ENCODE measurements at places on chromosomes 6 and 20.

DNA sequence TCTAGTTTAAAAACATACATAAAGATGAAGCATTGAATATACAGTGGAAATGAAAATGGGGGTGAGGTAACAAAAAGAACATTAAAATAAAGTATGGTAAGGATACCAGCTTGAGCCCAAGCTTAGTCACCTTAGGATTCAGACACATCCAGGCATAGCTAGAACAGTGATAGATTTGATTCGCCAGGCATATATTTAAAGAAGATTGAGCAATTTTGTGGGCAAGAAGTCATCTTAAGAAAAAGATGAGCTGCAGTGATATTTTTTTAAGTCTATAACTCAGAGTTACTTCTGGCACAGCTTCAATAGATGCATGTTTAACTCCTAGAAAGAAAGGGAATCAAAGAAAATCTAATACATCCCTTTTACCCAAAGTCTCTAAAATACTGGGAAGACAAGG is 97.9 kb downstream of the BMP5 start:
- no peak for DNase-seq

DNA sequence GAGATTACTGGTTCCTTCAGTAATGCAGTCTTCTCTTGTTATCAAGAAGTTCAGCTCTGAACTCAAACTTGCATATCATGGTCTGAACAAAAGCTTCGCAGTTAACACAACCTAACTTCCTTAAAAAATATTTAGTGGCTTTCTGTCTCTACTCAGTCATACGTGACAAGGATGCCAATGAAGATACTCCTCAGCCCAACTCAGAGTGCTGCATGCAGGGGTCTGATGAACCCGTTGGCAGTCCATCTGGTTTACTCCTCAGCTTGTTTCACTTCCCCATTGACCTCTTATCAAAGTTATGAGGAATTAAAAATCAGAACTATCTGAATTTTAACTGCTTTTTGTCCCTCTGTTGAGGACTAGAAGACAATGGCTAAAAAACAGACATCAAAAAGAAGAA is 56.6 kb upstream of the RIN2 start:
- DNase-seq, result no peak

GRCh38 chr6:33592280-33592594 is 12.2 kb upstream of the BAK1 start:
- no peak for DNase-seq

DNA sequence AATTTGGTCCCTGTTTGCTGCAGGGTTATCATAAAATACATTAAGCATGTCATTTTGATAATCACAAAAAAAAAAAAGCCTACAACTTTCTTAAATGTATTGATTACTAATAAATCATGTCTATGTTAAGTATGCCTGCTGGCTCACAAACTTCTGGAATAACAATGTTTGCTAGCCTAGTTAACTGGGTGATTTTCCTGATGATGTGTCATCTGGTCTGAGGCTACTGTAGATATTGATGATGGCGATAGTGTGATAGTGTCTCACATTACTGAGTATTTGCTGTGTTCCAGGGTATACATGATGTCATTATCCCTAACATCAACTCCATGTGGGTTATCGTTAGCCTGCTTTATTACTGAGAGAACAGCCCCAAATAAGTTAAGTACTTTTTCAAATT is 86.2 kb upstream of the VSTM2L start:
- no peak for DNase-seq

DNA sequence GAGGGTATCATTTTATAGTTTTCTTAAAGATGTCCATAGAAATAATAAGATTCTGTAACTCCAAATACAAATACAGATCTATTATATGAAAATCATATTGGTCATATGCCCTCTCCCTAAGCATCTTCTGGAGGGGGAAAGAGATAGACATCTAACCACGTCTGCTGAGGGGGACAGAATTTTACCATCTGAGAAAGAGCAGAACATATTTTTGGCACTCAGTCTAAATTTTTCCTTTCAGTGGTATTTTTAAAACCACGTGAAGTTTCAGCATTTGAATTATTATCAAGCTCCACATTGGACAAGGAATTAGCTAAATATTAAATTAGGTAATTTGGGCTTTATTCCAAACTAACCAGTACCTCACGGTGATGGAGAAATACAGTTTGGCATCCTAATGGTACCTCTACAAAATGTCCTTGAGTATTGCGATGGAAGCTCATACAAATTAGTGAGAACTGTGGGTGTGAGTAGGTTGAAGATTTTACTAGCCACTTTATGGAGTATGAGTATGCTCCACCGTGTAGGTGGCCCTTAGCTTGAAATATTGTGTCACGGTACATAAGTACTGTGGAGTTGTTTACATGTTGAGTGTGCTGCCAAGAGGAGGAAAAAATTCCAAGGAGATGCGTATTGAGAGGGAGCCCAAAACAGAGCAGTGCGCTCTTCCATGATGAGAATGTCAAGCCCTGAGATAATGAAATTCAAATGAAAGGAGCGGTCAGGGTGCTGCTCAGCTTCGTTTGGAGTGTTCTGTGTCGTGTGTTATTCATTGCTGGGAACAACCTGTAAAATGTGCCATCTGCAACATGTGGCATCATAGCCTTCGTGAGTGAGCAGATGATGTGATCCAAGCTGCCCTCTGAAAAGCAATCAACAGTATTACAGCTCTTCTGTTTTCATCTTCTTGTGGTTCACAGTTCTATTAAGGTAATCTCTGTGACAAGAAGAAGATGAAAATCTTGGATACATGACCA is 48.4 kb upstream of the PHACTR2 start:
- DNase-seq, result no peak

GRCh38 chr20:1894951-1895673 is at the start of gene SIRPA:
Gene SIRPA, plus strand, starts transcription at chr20:1895407. Its CDS starts 41 bp downstream, at chr20:1895448.
- DNase-seq, result peak; percentile 40

DNA sequence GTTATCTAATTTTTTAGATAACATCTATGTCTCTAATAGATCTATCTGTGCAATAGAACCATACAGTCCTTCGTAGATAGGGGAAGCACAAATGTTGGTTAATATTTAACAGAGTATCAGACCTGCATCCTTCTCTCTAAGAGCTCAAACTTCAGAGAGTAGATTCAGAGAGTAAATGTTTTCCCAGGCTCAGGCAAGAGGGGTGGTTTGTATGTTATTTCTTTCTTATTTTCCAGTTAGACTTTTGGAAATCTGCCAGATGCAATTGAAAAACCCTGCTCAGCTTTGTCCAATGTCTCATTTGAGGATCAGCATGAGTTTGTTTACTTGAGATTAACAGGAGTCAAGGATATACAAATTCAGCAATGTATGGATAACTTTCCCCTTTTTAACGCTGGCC is 361.9 kb downstream of the BCKDHB start:
- DNase-seq, result no peak

- peak; percentile 12 for DNase-seq
Observed at GRCh38 chr20:35663516-35664465, 909 bp downstream of the CPNE1 start.

DNA sequence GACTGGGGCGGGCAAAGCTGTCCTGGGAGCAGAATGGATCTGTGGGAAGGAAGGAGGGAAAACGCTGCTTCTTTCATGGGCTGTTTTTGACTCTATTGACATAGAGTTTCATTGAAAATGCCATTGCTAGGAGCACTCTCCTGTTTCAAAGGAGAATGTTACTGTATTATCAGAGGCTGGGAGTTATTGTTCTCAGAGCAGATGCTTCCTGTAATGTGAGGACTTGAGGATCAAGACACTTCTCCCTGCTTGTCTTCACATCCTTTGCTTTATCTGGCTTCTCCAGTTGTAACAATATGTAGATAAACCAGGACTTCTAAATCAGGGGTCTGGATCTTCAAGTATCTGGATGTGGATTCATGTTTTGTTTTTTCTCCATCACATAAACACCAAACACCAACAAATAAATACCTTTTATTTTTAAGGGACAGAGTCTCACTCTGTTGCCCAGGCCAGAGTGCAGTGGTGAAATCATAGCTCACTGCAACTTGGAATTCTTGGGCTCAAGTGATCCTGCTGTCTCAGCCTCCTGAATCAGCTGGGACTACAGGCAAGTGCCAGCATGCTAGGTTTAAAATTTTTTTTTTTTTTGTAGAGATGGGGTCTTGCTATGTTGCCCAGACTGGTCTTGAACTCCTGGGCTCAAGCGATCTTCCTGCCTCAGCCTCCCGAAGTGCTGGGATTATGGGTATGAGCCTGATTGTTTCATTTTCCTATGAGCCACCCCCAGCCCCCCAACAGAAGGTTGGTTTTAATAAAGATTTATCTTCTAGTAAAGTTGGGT is 3.9 kb downstream of the CD109 start:
- no peak for DNase-seq

DNA sequence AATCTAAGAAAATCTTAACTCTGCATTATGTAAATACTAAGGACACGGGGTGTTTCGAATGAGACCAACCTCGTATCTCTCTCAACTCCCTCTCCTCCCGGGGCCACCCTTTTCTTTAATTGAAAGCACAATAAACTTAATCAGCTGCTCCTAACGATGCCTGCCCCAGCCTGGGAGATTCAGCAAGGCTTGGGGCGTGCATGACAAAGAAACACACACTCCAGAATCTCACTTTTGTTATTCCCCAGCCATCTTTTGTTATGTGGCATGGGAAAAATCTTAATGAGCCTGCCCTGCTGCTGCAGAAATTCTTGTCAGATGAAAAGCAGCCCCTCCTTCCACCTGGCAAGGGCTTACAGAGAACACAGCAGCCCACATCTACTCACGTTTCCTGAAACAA is 117.4 kb downstream of the TTLL2 start:
- peak; percentile 26 for DNase-seq

DNA sequence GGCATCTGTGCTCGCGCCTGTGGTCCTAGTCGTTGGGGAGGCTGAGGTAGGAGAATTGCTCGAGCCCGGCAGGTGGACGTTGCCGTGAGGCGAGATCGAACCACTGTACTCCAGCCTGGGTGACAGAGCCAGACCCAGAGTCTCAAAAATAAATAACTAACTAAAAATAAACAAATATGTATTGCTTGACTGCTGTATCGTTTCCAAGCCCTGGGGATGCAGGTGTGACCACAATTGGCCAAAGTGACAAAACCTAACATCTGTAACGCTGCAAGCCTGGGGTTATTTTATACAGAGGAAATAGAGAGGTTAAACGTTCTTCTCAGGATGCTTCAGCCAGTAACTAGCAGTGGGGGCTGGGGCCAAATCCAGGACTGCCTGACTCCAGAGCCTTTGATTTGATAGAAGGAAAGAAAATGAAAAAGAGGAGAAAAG is 1.9 kb upstream of the SRSF3 start:
- no peak for DNase-seq

DNA sequence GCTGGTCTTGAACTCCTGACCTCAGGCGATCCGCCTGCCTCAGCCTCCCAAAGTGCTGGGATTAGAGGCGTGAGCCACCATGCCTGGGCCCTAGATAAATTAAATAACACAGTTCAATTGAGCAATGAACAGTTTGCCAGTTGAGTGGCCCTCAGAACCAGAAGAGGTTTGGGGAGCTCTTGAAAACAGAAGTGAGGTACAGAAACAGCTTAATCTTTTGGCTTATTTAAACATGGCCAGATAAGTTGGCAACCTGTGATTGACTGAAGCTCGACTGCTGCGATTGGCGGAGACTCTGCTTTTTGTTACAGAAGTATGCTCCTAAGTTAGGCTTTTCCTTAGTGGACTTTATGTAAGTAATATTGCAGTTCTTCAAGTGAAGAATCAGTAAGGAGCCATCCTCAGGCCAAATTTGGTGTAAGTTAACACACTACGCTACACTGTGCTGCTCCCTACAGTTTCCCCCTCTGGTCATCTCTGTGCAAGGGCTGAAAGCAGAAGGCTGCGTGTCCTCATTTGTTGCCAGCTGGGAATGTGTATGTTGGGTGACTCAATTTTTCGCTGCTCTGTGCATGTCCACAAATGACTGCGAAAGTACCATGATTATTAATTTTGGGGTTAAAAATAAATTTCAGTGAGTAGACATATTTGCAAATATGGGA is 9.8 kb downstream of the XRN2 start:
- DNase-seq, result no peak

DNA sequence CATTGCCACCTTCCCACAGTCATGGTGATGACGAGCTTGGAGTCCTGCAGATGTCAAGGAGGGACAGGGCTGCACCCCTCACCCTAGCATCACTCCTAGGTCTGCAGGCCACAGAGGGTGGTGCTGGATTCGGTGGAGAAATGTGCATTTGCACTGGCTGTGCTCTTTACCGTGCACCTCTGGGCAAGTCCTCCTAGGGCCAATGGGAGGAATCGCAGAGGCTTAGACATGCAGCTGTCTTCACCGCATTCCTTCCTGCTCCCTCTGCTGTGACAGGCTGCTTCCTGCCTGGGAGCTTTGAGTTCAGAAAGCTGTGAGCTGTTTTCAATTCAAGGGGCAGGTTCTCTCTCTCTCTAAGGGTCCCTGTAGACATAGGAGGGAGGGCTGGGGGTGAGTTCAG is 85.1 kb downstream of the EDN3 start:
- DNase-seq, result no peak

- no peak for DNase-seq
Observed at GRCh38 chr20:57309544-57310115, 20.0 kb upstream of the SPO11 start.

DNA sequence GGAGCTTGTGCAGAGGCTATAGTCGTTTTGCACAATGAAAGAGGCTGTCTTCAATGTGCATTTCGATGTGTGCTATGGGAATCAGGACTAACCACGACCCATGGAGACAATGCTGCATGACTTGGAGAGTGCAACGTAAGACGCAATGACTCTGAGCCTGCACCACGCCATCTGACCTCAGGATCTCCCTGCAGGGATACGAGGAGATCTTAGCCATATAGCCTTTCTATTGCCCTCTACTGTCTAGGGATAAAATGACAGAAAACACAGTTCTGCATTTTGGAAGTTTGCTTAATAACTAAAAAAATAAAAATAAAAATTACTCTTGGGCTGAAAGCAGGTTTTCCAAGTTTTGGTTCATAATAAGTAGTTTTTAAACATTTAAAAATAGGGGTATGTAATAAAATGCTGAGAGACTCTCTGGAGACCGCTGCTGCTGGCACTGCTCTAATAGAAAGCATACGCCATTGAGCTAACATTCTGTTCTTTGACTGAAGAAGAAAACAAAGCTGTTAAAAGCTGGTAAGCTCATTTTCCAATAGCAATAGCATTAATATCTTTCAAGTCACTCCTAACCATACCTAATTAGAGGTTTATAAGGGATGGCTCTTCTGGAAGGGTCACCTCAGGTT is 87.2 kb downstream of the PDE7B start:
- DNase-seq, result no peak

- DNase-seq, result no peak
Observed at GRCh38 chr20:15842872-15843271, 730.4 kb downstream of the KIF16B start.

GRCh38 chr6:10309457-10310329 is 105.2 kb downstream of the TFAP2A start:
- no peak for DNase-seq

DNA sequence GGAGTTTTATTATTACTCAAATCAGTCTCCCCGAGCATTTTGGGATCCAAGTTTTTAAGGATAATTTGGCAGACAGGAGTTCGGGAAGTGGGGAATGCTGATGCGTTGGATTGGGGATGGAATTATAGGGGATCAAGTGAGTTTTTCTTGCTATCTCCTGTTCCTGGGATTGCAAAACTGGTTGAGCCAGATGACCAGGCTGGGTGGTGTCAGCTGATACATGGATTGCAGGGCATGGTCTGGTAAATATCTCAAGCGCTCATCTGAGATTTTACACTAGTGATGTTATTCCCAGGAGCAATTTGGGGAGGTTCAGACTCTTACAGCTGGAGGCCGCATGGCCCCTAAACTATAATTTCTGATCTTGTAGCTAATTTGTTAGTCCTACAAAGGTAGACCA is 54.7 kb downstream of the ENPP1 start:
- no peak for DNase-seq

GRCh38 chr6:135572051-135572450 is 74.5 kb upstream of the AHI1 start:
- no peak for DNase-seq

- no peak for DNase-seq
Observed at GRCh38 chr6:70225055-70225454, 77.8 kb downstream of the COL9A1 start.

Data from neural crest cell (in vitro differentiated cells).